ENCODE measurements at places on chromosomes 7 and 10. TPM values are rescaled to one million over a fixed set of nuclear protein-coding genes. Genes with fewer than 3 reads are reported as not detected.

- no peak for DNase-seq
These were observed 769 bp upstream of the TMEM248 start for GRCh38 chr7:66920256-66920655.

DNA sequence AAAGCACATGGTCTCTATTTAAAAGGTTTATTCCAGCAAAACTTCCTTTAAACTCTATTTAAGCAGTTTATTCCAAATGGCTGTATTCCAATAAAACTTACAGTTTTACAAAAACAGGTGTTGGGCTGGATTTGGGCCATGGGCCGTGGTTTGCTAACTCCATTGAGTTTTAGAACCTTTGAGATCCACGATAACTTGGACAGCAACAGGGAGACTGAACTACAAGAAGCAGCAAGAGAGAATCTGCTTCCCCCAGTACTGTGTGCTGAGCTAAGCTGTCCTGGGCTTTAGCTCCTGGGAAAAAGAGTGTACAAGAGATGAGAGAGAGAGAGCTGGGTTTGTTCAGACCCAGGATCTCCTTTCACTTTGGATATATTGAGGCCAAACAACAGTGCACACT is 204.0 kb upstream of the CELF2 start:
- DNase-seq: no peak

- no peak for DNase-seq
These were observed 182.2 kb downstream of the SORCS1 start for GRCh38 chr10:106982268-106982667.

- DNase-seq: no peak
These were observed 514.8 kb downstream of the TNS3 start for GRCh38 chr7:47066976-47067614.

DNA sequence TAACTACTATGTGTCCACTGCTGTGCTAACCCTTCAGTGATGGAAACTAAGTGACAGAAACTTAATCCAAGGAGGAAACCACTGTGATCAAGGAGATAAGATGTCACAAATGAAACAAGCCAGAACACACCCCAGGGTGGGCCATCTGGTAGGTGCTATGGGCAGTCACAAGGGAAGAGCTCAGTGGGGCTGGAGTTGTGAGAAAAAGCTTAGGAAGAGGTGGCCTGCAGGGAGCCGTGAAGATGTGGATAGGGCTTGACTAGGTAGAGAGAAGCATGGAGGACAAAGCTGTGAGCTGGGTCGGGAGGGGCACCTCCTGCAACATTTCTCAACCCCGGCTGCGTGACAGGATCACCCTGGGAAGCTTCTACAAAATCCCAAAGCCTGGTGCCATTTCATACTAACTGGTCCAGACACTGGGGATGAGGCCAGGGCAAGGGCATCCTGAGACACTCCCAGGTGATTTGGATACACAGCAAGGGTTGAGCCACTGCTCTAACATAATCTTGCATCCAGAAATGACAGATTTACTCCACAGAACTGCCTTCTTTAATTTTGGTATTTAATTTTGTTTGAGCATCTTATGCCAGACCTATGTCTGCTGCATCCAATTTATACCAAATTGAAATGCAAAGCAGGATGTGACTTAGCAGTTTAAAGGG is 69.3 kb downstream of the OSBPL3 start:
- DNase-seq: no peak

DNA sequence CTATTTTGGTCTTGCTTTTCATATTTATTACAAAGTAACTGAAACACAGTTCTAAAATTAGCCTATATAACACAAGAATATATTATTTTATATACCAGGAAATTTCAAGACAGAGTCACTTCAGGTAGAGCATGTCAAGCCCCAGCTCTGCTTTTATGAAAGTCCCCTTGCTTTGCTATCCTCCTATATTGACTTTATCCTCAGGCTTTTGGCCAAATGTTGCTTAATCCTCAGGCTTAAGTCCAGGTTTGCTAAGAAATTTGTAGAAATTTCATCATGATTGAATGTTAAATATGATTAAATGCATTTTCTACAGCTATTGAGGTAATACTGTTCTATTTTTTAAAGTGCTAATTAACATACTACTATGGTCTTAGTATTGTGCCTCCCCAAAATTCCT is 227.6 kb downstream of the FZD1 start:
- DNase-seq: no peak

DNA sequence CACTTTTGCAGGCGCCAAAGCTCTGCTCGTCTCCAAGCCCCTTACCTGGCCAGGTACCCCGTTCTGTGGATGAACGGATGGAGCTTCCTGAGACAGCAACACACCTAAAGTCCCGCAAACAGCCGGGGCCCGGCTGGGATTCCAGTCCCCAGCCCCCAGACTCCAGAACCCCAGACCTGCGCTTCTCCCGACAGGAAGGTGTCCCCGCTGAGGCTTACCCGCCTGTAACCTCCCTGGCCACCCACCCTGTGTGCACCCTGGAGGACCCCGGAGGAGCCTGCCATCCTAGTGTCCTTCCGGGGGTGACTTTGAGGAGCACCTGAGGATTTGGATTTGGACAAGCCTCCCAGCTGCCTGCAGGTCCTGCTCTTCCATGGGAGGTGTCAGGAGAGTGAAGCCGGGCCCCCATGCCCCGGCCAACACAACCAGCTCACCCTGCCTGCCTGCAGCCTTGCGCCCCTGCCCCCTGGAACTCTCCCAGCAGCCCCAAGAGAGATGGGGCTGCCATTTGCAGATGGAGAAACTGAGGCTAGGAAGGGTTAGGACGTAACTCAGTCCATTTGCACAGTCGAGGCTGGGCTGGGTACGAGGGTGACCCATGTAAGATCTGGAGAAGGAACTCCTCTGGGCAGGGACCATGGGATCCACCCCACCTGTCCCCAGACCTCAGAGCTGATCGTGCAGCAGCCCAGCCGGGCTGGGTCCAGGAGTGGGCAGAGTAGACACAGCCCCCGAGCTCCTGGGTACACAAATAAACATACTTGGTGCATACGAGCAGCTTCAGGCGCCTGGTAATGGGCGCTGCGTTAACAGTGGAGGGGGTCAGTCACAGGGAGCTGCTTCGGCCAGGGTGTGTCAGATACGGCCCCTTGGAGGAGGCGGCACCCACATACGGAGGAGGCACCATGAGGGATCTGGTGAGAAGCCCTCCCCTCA is 31.9 kb downstream of the UNCX start:
- no peak for DNase-seq

DNA sequence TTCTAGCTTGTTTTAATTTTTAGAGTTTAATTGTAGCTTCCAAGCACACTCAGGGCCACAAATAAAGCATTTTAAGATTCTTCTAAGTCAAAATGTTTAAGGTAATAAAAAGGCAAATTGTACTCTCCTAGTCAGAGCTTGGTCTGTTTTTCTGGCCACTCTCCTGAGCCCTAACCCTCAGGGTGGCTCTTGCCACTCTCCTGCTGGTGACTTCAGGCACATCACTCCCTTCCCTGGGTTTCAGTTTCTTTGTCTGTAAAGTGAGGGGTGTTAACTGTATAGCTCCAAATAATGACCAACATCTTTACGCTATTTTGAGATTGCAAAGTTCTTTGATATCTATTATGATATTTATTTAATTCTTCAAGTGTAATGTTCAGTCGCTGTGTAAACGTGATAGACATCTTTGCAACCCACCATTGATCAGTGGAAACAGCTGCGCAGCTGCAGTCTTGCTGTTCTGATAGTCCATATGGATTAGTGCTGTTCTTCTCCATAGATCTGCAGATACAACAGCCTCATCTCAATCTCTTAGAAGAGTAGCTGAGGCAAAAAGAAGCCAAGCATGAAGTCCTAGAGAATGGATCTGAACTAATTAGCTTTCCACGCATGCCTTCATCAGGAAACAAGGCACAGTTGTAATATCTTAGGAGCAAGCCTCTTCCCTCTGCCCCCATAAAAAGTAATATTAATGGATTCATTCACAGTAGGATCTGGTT is 189.9 kb downstream of the PLPP4 start:
- no peak for DNase-seq

- no peak for DNase-seq
These were observed 26.9 kb downstream of the DNAJB9 start for GRCh38 chr7:108596560-108596959.

GRCh38 chr7:83155407-83155806 is 7.3 kb downstream of the PCLO start:
- no peak for DNase-seq

GRCh38 chr7:67738145-67738544 is 741.5 kb downstream of the TYW1 start:
- no peak for DNase-seq

DNA sequence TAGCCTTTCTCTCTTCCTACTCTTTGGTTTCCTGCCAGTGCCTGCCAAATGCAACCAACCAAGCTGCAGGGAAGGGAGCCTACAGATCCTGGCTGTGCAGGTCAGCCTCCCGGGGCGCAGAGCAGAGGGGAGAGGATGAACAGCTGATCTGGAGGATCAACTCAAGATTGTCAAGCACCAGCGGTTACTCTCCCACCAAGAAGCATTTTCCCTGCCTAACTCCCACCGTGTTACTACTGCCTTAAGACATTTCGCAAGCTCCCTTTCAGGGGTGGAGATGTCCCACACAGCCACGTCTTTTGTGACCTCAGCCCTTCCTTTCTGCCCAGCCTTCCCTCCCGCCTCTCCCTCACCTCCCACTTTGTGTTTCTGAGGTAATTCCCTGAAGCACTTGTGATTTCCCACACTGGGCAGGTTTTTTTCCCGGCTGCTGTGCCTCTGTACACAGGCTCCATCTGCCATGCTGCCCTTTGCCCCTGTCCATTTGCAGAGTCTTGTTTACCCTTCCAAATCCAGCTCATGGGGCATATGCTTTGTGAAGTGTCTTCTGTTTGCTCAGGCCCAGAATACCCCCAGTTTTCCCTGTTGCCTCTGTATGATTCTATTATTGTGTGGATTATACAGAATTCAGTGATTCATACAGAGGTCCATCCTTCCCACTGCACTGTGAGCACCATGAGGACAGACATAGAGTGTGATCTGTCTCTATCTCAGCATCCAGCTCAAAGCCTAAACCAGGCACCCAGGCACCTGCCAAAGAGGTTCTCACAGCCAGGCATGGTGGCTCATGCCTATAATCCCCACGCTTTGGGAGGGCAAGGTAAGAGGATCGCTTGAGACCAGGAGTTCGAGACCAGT is 40.9 kb upstream of the PAPSS2 start:
- no peak for DNase-seq

GRCh38 chr10:132186488-132187429 is at the start of gene DPYSL4:
Gene DPYSL4 (plus strand): TSS chr10:132186948. CDS start chr10:132187064, 116 bp downstream.
- no peak for DNase-seq

DNA sequence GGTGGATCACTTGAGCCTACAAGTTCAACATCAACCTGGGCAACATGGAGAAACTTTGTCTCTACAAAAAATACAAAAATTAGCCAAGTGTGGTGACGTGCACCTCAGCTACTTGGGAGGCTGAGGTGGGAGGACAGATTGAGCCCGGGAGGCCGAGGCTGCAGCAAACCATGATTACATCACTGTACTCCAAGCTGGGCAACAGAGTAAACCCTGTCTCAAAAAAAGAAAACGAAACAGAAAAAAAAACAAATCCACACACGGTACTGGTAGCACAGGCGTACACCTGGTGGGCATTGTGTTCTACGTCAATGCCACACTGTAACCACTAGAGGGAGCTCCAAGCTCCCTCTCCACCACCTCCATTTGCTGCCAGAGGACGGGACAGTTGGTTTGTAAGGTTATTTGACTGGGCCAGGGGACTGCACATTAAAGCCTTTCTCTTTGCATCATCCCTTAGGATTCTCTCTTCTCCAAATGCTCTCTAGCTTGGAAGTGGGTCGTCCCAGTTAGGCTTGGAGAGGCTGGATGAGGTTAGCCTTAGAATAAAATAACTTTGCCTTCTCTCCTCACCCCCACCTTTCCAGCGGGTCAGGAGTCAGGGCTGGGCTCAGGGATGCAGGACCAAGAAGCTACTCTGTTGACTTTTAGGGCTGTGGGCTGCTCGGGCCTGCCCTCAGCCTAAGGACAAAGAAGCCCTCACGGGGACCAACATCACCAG is 130.8 kb downstream of the SORBS1 start:
- DNase-seq: no peak

DNA sequence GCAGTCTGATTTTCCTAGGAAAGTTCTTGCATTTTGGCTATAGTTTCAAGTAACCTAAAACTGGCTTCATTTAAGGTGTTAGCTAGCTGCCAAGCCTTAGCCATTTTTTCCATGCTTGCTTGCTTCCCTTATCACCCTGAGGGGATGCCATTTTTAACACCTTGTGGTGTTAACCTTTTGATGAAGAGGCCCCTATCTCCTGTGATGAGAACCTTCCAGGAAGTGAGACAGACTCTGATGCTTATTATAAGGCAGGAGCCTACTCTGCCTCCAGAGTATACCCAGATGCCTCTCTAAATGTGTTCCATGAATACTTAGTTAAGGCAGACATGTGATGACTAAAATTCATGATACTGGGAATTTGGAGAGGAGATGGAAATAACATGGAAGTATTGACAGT is 4.9 kb upstream of the VWA2 start:
- no peak for DNase-seq

CALML3 gene
- not detected for total RNA-seq

OR2A12 gene
- total RNA-seq: not detected

CCDC136 gene
- 2.6 TPM for total RNA-seq

ASB10 gene
- 11.6 TPM for total RNA-seq

RARRES2 gene
- 105 TPM for total RNA-seq

ANKRD1 gene
- total RNA-seq: 8,672 TPM

CLRN3 gene
- total RNA-seq: not detected

LAMB1 gene
- total RNA-seq: 60.7 TPM

IDE gene
- total RNA-seq: 36.0 TPM

C10orf90 gene
- total RNA-seq: not detected

OR9A2 gene
- not detected for total RNA-seq

SLC26A3 gene
- not detected for total RNA-seq

IQCE gene
- 9.1 TPM for total RNA-seq

DMBT1 gene
- 0.08 TPM for total RNA-seq

PHTF2 gene
- total RNA-seq: 31.6 TPM

VSTM4 gene
- total RNA-seq: 17.6 TPM
